ENCODE measurements at places on chromosomes 1 and 21.

GRCh38 chr1:208793861-208794345 is 549.7 kb upstream of the PLXNA2 start:
- no peak for DNase-seq

- DNase-seq: no peak
Observed at GRCh38 chr21:15631342-15631741, 98.4 kb upstream of the USP25 start.

GRCh38 chr1:221234791-221235190 is 355.5 kb downstream of the HLX start:
- DNase-seq: no peak

DNA sequence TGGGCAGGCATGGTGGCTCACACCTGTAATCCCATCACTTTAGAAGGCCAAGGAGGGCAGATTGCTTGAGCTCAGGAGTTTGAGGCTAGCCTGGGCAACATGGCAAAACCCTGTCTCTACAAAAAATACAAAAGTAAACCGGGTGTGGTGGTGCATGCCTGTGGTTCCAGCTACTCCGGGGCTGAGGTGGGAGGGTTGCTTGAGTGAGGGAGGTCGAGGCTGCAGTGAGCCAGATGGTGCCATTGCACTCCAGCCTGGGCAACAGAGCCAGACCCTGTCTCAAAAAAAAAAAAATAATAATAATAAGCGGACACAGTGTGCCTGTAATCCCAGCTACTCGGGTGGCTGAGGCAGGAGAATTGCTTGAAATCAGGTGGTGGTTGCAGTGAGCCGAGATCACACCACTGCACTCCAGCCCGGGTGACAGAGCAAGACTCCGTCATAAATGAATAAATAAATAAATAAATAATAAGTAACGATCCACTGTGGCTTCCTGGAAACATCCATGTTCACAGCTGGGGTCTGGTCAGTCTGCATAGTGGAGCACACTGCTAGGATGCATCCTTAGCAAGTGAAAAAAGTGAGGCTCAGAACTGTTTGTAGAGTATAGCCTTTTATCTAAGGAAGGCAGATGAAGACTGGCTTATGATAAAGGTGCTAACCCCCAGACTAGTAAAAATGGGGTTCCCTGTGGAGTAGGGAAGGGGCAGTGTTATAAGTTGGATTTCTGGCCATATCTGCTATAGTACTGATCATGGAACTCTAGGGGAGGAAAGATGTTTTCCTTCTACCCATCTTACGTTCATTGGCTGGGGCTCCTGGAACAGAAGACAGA is 15.7 kb downstream of the PKNOX1 start:
- DNase-seq: no peak

GRCh38 chr1:35454616-35455015 is 102.6 kb downstream of the KIAA0319L start:
- no peak for DNase-seq

GRCh38 chr1:232047473-232047872 is 420.9 kb downstream of the DISC1 start:
- no peak for DNase-seq
